ENCODE measurements at places on chromosomes 7 and 10. TPM values are rescaled to one million over a fixed set of nuclear protein-coding genes. Genes with fewer than 3 reads are reported as not detected.

Gene PDE6C
- not detected for total RNA-seq

Gene LLCFC1
- not detected for total RNA-seq

Gene ACHE
- total RNA-seq, result 1.7 TPM

Gene PDE1C
- total RNA-seq, result 0.26 TPM

Gene STEAP4
- total RNA-seq, result 0.08 TPM

Gene TPK1
- total RNA-seq, result 1.1 TPM

Gene DDX50
- 44.5 TPM for total RNA-seq

Gene GPR26
- not detected for total RNA-seq

Gene GAD2
- not detected for total RNA-seq

Gene TLX1
- total RNA-seq, result not detected

Gene AKR1D1
- not detected for total RNA-seq

Gene BICC1
- 37.6 TPM for total RNA-seq

Gene SUV39H2
- 13.4 TPM for total RNA-seq

Gene METTL27
- total RNA-seq, result 8.1 TPM

Gene PCBD1
- total RNA-seq, result 23.2 TPM

Gene IDI2
- not detected for total RNA-seq

Gene MNX1
- not detected for total RNA-seq

Gene MYOZ1
- 0.39 TPM for total RNA-seq

Gene CDHR3
- 3.4 TPM for total RNA-seq

Gene CPA4
- 3.1 TPM for total RNA-seq

Gene COL13A1
- 3.7 TPM for total RNA-seq

Gene FOXI2
- not detected for total RNA-seq

Gene ASB10
- not detected for total RNA-seq

Gene LSM8
- total RNA-seq, result 35.0 TPM

Gene SPDYE11
- not detected for total RNA-seq

Gene SOSTDC1
- 1.1 TPM for total RNA-seq

Gene CDH23
- not detected for total RNA-seq

Gene TDRD1
- total RNA-seq, result not detected

Gene STOX1
- 0.48 TPM for total RNA-seq

Gene HUS1
- total RNA-seq, result 16.0 TPM

Gene MRLN
- not detected for total RNA-seq

Gene ZNF239
- 3.6 TPM for total RNA-seq

Gene ZNF804B
- not detected for total RNA-seq

Gene RNLS
- 22.0 TPM for total RNA-seq

Gene NKX2-3
- total RNA-seq, result not detected

Gene AOAH
- total RNA-seq, result not detected

Gene CUEDC2
- total RNA-seq, result 133 TPM

Gene SLC13A1
- not detected for total RNA-seq

Gene VCL
- 122 TPM for total RNA-seq

Gene BMPER
- 7.4 TPM for total RNA-seq

Gene TMEM213
- total RNA-seq, result not detected

Gene CPA1
- total RNA-seq, result not detected

Gene C10orf53
- total RNA-seq, result not detected

All from epithelial cell of alveolus of lung (primary cell).